ENCODE measurements at places on chromosomes 16 and 17. TPM values are rescaled to one million over a fixed set of nuclear protein-coding genes. Genes with fewer than 3 reads are reported as not detected.

- DNase-seq = no peak
These were observed 3.1 kb upstream of the ZNF469 start for GRCh38 chr16:88379694-88380040.

DNA sequence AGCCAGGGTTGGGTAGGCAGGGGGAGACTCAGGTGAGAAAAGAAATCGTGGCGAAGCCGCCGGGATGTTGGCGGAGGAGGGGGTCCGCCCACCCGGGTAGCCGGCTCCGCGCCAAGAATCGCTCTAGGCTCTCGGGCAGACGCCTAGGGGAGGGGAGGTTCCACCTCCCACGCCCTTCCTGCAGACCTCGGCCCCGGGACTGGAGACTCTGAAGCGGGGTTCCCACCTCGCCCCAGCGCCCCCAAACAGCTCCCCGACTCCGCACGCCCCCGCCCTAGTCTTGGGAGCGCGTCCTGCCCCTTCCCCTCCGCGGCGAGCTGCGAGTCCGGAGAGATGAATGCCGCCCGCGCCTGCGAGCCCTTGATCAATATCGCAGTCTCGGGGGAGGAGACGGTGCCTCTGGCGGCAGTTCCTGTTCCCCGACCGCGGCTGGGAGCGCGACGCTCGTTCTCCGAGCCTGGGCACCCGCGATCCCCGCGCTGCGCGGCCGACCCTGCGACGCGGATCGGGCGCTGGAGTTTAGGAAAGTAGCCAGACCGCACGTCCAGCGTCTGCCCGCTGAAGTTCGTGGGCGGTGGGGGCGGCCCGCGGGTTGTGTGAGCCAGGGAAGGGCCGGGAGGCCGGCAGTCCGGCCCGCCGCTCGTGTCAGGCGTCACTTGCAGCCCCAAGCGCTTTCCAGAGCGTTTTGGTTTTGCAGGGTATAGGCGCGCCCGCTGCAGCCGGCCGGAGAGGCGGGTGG is 790 bp downstream of the CRHR1 start:
- peak; percentile 16 for DNase-seq

The WNK4 gene
- total RNA-seq = 0.09 TPM

GRCh38 chr17:559551-560431 is 154.8 kb downstream of the VPS53 start:
- DNase-seq = no peak

- DNase-seq = peak; percentile 32
These were observed 370.2 kb upstream of the MAF start for GRCh38 chr16:79970551-79971236.

GRCh38 chr16:29920288-29921033 is 5.6 kb downstream of the KCTD13 start:
- no peak for DNase-seq

GRCh38 chr16:3509470-3509928 is 8.7 kb downstream of the CLUAP1 start:
- no peak for DNase-seq

- DNase-seq = no peak
These were observed 472.5 kb downstream of the WWOX start for GRCh38 chr16:78571898-78572358.

All from muscle of leg (tissue), 16 donors.